ENCODE measurements at places on chromosomes 16 and 17.

GRCh38 chr16:55340445-55340844 lies 16.4 kb downstream of the IRX6 start:
- DNase-seq: no peak

GRCh38 chr16:4450931-4451519 lies 23.4 kb downstream of the NMRAL1 start:
- DNase-seq: no peak

DNA sequence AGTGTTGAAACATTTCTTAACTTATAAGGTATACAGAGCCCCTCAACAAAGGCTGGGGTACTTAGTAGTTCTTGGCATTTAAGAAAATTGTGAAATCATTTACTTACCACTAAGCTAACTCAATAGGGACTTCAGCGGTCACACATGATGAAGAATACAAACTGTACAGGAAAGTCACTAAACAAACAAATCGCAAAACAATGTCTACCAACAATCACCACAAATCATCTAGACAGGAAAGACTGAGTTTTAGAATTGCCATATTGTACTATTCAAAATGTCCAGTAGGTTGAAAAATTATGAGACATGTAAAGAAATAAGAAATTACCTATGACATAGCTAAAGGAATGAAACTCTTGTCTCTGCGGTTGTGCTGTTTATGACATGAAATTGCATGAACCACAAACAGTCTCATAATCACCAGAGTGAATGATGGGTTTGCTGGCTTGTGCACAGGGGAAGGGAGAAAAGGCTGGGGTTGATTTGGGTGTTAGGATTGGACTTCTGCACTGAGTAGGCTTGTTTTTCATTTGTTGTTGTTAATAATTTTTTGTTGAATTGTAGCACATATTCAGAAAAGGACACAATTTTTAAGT lies 441.1 kb upstream of the MON1B start:
- no peak for DNase-seq

DNA sequence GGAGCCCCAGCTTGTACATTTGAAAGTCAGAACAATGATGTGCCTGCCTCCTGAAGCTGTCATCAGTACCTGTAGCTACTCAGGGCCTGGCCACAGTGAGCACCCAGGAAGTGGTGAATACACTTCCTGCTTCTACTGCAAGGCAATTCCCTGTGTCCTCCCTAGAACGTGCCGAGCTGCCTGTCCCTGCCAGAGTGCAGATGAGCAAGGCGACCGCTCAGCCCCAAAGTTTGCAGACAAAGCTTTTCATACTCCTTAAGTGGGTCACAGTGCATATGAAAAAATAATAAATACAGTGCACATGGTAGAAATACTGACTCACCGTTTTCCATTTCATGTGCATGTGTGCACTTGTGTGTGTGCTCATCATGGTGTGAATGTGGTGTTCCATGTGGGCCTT lies 77.3 kb downstream of the MPRIP start:
- peak; percentile 10 for DNase-seq

DNA sequence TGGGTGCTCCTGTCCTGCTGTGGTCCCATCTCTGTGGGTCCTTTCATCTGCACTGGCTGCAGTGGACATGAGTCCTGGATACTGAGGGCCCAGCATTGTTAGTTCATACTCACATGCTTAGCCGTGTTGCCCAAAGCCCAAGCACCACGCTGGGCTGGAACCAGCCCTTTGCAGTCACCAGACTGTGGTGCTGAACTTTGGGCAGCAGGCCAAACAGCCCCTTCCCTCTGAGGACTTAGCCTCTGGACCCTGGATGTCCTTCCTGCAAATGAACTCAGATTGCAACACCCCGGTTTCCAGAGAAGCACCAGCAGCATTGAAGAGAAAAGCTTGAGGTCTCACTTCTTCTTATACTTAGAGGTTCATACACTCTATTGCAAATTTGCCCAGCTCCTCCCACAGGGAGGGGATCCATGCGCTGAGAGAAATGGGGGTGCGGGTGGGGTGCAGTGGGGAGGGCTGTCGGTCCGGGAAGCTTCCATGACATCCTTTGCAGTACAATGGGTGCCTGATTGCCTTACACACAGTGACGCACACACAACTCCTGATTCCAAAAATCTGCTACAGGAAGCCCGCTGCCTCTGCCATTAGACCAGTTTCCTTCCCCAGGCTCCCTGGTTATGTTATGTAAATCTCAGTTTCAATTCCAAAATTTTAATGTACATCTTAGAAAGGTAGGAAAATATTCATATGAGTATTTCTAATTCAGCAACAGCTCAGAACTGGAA lies 65.8 kb downstream of the RGS9 start:
- no peak for DNase-seq

- DNase-seq: no peak
Observed at GRCh38 chr17:79651761-79652160, 40.9 kb upstream of the RBFOX3 start.

DNA sequence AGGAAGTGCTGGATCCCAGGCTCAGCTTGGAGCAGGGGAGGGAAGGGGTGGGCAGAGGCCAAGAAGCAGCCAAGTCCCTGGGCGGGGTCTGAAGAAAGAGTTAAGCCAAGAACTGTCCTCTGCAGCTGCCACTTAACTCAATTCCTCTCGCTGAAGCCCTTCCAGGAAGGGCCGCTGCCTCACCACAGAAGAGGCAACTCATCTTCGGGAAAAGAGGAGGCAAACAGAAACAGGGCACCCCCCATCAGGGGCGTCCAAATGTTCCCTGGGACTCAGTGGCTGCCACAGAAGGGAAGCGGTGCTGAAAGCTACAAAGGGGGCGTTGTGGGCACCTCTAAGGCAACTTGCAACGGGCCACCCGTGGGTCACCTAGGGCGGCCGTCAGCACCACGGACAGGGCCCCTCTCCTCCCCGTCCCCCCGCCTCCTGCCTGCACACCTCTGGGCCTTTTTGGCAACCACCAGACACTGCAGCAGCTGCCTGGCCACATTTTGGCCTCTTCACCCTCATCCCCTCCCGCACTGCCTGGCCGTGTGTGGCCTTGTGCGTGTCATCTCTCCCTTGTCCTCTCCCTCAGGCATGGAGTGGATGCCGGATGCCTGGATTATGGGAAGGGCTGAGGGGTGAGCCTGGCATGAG lies 2.5 kb downstream of the TLCD3B start:
- DNase-seq: no peak

DNA sequence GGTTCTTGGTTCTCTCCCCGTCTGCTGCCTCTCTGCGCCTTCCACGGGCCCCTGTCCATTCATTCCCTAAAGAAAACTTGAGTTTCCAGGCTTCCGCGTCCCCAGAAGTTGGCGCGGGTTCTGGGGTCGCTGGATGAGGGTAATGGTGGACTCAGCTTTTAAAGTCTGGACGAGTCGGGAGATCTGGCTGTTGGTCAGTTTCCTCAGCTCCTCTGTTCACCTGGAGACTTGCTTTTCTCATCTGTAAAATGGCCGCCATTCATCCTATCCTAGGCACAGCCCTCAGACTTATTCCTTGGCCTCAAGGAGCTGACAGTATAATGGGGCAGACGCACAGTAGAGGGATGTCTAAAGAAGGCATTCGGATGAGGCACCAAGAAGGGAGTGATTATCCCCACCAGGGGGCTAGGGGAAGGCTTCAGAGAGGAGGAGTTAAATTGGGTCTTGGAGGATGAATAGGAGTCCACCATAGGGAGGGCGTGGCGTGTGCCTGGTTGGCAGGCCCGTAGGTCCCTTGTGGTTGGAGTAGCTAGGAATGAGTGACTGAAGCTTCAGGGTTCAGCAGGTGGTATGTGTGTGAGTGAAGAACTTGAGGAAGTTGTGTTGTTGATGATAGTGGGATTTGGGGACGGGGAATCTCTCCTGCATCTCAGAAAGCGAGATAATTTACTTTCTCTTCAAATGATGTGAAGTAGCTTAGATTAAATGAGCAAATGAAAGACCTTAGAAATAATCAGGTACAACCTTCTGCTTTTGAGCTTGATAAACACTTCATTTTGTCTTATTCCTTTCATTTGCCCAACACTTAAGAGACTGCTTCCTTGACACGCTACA lies 652 bp downstream of the VPS35L start:
- no peak for DNase-seq

DNA sequence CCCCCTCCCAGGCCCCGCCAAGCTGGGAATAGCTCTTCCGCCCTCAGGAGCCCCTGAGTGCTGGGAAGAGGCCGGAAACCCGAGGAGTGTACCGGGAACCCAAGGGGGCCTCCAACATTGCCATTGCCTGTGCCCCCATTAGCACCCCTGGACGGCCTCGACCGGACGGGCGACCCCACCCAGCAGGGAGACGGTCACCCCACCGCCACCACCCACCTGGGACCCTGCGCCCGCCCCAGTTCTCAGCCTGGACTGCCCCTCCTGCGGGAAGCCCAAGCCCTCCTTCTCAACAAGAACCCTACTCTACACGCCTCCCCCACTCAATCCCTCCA lies 2.0 kb downstream of the CARHSP1 start:
- DNase-seq: no peak

GRCh38 chr16:12462426-12463280 lies 341.0 kb downstream of the CPPED1 start:
- DNase-seq: peak; percentile 60

GRCh38 chr17:37174205-37174604 lies 201.6 kb upstream of the C17orf78 start:
- no peak for DNase-seq
